Vagina (tissue), 2 donors: ENCODE measurements at places on chromosomes 2 and 18. TPM values are rescaled to one million over a fixed set of nuclear protein-coding genes. Genes with fewer than 3 reads are reported as not detected.

DNA sequence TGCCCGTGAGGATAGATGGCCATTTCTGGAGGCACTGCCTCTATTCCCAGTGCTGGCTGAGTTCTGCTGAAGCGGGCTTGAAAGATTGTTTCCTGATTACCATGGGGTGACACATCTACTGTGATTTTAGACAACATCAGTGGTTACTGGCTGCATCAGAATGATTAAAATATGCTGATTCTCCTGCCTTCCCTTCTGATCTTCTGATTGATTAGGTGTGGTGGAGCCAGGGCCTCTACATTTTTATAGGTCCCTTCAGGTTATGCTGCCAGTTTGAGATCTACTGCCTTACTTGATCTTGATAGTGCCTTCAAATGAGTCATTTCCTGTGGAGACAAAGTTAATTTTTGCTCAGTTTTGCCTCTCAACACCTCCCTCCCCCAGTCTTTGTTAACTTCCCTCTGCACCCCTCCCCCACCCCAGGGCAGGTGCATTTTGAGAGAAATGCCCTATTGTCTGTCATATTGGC, 31.6 kb upstream of the SNORC start:
- DNase-seq = no peak

Gene OBSL1
- 53.0 TPM for total RNA-seq

GRCh38 chr18:29586210-29586609, 1409.3 kb upstream of the CDH2 start:
- DNase-seq = no peak

DNA sequence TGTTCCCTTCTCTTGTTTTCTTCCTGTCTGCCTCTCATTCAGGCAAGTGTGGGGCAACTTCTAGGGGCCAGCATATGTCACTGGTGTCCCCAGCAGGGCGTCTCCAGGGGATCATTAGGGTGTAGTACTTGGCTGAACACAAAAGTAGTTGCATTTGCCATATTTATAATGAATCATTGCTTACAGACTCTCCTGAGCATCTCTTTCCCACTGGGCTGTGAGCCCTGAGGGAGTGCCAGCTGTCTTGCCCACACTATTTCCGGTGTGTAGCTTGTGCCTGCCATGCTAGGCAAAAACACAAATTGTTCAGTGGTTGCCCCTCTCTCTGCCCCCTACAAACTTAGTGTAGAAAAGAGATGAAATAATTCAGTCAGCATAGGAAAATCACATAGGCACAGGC, 40.8 kb upstream of the SCLY start:
- no peak for DNase-seq

DNA sequence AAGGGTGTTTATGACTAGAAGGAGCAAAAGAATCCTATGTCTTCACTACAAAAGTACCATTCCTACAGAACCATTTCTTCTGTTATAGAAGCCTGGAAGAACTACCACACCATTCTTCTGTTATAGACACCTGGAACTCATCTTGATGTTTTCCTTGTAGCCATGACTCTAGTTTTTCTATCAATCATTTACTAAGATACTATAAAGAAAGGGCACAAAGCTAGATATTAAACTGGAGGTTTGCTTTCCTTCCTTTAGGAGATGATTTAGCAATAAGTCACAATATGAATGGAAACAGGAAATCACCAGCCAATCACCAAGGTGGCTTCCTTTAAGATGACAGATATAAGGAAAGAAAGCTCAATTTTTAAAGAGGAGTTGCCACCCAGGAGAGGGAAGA, 100.3 kb upstream of the NEUROD1 start:
- DNase-seq = no peak

DNA sequence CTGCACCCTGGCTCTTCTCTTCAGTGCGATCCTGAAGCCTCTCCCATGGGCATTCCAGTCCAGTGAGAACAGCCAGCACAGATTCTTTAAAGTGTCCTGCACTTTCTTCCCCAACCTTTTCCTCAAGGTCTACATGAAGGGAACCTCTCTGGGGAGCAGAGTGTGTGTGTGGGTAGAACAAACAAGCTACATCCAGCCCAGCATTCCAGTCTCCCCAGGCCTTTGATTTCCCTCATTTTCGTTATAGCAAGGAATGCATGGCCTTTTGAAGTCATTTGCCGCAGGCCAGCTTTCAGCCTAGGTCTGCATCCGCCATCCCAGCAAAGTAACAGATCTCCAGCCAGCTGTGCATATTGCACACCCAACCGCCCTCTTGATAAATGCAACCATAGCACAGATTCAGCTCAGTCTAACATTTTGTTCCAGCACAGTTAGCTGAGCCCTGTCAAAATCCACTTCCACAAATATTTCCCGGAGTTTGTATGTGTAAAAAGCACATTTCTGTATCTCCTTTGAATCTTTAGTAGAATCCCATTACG, 44.6 kb downstream of the CD8B2 start:
- DNase-seq = no peak
